ENCODE measurements at places on chromosomes 7 and 10. TPM values are rescaled to one million over a fixed set of nuclear protein-coding genes. Genes with fewer than 3 reads are reported as not detected.
A peak's percentile ranks its signal among the peaks of the same experiment; 100 is the strongest.

ADCY1 gene
- total RNA-seq = 0.30 TPM

SLC26A4 gene
- 0.74 TPM for total RNA-seq

NKX6-2 gene
- not detected for total RNA-seq

GSTK1 gene
- total RNA-seq = 186 TPM

AEBP1 gene
- total RNA-seq = 10.1 TPM

DNA sequence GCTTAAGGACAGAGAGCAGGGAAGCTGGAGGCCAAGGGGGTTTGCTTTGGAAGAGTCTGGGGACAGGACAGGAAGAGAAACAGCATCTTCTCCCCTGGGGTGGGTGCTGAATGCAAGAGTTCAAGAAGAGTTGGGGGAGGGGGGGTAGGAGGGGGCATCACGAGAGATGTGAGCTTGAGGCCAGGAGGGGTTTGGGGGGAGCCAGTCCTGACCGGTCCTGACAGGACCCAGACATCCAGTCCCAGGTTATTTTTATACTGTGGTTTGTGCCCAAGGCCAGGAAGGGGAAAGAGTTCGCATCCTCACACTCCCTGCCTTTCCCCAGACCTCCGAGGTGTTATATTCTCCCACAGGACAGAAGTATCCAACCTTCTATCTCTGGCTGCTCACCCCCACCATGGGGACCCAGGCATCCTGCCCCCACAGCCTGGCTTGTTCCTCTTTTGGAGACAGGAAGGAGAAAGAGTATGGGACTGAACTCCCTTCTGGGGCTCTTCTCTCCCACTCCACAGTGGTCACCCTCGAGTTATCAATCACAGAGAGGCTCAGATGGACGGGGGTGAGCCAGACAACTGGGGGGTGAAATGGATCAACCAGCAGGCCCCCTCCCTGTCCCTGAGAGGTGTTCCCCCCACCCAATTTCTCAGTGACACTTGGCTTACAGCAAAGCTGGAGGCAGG, 2.8 kb downstream of the TSC22D4 start:
- peaks cover 12% of the 10 kb centered on the region for H3K36me3 ChIP-seq
- H3K4me1 ChIP-seq = peaks cover 52% of the 10 kb centered on the region
- no peaks in the 10 kb centered on the region for H3K27me3 ChIP-seq
- DNase-seq = no peak
- peak overlapping the region; percentile 98 for H3K4me3 ChIP-seq

DNA sequence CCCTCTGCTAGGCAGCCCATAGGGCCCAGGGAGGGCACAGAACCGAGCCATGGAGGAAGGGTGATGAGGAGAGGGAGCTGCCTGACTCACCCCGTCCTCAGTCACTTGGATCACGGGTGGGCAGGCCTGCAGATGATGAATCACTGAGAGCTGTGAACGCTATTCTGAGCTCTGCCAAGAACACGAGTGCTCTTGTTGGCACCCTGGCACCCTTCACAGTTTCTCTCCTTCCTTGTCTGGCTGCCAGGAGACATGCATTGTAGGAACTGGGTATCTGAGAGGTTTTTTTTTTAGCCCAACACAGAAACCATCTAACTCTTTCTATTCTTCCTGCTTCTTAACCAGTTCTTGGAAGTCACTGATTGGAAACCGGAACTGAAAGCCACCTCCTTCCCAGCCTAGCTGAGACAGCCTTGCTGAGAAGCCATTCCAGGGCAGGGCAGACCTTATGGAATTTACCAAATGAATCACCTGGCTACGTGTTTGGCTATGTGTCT, 82.1 kb downstream of the SLC37A3 start:
- no peak overlapping the region for H3K27ac ChIP-seq
- peaks cover 5% of the 10 kb centered on the region for H3K36me3 ChIP-seq
- no peak overlapping the region for H3K4me3 ChIP-seq
- peak; percentile 54 for DNase-seq
- H3K27me3 ChIP-seq = no peaks in the 10 kb centered on the region
- peaks cover 19% of the 10 kb centered on the region for H3K4me1 ChIP-seq

DNA sequence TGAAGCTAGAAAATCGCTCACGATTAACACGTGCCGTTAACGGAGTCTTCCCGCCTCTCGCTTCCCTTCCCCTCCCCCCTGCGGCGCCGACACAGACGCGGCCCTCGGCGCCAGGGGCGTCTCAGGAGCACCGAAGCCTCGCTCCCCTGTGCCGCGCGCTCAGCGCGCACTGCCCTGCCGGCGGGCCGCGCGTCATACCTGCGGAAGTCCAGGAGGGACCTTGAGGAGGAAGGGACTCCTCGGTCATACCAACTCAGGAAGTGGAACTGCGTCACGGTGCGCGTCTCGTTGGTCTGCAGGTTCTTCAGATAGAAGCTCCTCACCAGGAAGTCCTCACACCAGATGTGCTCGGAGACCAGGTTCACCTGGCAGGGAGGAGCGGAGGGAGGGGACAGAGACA, 239.6 kb downstream of the DNAJB6 start:
- no peaks in the 10 kb centered on the region for H3K27me3 ChIP-seq
- H3K4me1 ChIP-seq = peaks cover 23% of the 10 kb centered on the region
- H3K4me3 ChIP-seq = peak overlapping the region; percentile 73
- H3K36me3 ChIP-seq = no peaks in the 10 kb centered on the region

DNA sequence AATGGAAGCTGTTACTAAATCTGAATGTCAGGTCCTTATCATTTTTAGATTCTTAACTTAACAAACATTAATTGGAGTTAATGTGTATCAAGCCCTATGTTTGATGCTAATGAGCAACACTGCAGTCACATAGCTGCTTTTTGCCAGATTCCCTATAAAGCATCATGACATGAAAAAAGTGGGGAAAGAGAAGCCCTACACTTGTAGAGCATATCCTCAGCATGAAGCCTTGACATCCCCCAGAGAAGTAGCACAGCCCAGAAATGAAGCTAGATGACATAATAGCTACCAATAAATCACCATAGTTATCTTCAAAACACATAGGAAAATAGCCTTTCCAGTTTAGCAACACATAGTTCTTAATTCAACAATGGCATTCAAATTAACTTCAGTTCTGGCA, 49.2 kb upstream of the CDK1 start:
- peaks cover 2% of the 10 kb centered on the region for H3K27me3 ChIP-seq
- no peak overlapping the region for H3K4me3 ChIP-seq
- no peak for DNase-seq
- peaks cover 55% of the 10 kb centered on the region for H3K4me1 ChIP-seq

- DNase-seq = no peak
- H3K4me3 ChIP-seq = no peak overlapping the region
- H3K27me3 ChIP-seq = no peaks in the 10 kb centered on the region
- H3K36me3 ChIP-seq = no peaks in the 10 kb centered on the region
Measured at GRCh38 chr7:68414631-68415425, 1183.4 kb upstream of the AUTS2 start.

DNA sequence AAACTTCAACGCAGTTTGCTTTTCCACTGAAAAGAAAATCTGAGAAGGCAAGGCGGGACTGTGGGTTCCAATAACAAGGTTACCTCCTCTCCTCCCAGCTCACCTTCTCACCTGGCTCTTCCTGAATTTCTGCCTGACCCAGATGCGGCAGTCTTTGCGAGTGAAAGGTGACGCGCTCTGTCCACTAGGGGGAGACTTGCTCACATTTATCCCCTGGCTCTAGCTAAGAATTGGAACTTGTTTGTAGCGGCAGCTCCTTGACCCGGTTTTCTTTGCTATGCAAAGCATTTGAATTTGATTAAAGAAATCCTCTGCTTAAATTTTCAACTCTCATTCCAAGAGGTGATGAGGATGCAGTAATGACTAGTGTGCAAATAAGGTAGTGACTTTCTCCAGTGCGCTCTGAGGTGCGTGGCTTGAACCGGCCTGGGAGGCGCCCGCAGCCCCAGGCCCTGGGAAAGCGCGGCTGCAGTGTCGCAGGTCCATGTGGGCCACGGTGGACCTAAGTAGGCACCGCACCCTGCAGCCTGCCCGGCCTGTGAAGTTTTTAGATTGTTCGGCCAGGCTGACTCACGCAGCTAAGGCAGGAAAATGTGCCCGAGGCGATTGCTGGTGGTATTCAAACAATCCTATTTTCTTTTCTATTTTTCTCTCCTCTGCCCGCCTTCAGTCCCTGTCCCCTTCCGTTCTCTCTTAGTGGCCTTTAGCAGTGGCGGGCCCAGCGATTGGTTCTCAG, 336.9 kb upstream of the NPSR1 start:
- no peak overlapping the region for H3K27ac ChIP-seq
- H3K27me3 ChIP-seq = peaks cover 29% of the 10 kb centered on the region
- peaks cover 3% of the 10 kb centered on the region for H3K4me1 ChIP-seq

DNA sequence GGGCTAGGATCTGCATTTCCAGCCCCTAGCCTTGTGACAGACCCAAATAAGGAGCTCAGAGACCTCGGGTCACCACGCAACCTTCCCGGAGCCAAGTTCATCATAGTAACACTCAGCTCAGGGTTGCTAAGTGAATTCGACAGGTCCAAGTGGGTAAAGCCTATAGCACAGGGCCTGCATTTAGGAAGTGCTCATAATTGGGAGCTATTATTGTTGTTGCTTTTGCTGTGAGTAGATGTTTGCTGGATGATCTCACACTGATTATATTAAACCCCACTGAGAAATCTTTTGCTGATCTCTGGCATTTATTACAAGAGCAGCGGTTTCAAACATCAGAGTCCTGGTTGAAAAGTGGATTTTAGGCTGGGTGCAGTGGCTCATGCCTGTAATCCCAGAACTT, 20.3 kb upstream of the SAR1A start:
- H3K27ac ChIP-seq = no peak overlapping the region
- no peaks in the 10 kb centered on the region for H3K4me1 ChIP-seq
- DNase-seq = no peak
- H3K36me3 ChIP-seq = no peaks in the 10 kb centered on the region
- no peaks in the 10 kb centered on the region for H3K27me3 ChIP-seq

DNA sequence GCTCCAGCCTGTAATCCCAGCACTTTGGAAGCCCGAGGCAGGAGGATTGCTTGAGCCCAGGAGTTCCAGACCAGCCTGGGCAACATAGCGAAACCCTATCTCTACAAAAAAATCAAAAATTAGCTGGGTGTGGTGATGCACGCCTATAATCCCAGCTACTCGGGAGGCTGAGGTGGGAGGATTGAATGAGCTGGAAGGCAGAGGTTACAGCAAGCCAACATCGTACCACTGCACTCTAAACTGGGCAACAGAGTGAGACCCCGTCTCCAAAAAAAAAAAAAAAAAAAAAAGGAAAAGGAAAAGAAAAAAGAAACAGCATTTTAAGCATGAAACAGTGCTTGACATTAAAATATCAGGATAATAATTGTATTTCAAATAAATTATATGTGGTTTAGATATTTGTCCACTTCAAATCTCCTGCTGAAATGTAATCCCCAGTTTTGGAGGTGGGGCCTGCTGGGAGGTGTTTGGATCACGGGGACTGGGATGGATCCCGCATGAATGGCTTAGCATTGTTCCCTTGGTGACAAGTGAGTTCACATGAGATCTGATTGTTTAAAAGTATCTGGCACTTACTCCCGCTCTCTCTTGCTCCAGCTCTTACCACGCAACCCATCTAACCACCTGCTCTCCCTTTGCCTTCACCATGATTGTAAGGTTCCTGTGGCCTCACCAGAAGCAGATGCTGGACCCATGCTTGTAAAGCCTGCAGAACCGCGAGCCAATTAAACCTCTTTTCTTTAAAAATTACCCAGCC, 103.4 kb downstream of the SRPK2 start:
- H3K27ac ChIP-seq = no peak overlapping the region
- no peaks in the 10 kb centered on the region for H3K27me3 ChIP-seq
- DNase-seq = no peak
- H3K36me3 ChIP-seq = no peaks in the 10 kb centered on the region
- no peak overlapping the region for H3K4me3 ChIP-seq

DNA sequence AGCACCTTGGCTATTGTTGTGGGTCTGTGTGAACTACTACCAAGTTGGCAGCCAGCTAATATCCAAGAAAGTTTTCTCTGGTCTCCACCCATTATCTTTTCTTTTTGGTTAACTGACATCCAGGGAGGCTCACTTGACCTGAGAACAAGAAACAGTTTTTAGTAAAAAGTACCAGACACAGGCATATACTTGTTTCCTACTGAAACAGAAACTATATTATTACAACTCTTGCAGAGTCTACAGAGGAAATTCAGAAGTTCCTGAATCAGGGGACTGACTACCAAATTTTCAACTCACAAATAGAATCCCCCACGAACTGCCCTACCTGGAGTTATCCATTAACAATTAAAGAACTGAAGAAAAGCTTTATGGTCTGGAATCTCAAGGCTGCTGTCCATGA, 168.9 kb downstream of the KCND2 start:
- H3K4me3 ChIP-seq = no peak overlapping the region
- no peak for DNase-seq
- no peaks in the 10 kb centered on the region for H3K4me1 ChIP-seq

DNA sequence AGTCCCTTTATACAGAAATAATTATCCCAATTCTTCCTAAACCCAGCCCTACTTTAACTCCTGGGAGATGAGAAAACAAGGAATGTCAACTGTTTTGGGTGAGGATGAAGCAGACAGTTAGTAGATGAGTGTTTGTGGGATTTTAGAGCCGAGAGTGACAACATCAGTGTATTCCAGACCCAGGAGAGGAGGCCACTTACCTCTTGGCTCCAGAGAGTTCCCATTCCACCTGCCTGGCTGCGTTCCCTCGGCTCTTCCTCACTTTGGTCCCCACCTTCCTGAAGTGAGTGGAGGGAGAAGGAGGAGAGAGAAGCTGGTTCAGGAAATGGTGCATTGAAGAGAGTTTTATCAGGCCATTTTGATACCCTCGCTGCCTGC, 579 bp downstream of the KEL start:
- DNase-seq = no peak
- no peaks in the 10 kb centered on the region for H3K4me1 ChIP-seq
- H3K36me3 ChIP-seq = no peaks in the 10 kb centered on the region
- H3K27me3 ChIP-seq = peaks cover 4% of the 10 kb centered on the region

- H3K36me3 ChIP-seq = no peaks in the 10 kb centered on the region
- no peaks in the 10 kb centered on the region for H3K27me3 ChIP-seq
- DNase-seq = no peak
- H3K4me3 ChIP-seq = no peak overlapping the region
Measured at GRCh38 chr10:123936426-123936825, 44.8 kb upstream of the CPXM2 start.

GRCh38 chr7:145252031-145252430, 416.2 kb upstream of the TPK1 start:
- no peak overlapping the region for H3K4me3 ChIP-seq
- H3K27ac ChIP-seq = no peak overlapping the region
- no peak for DNase-seq
- H3K27me3 ChIP-seq = no peaks in the 10 kb centered on the region
- H3K36me3 ChIP-seq = no peaks in the 10 kb centered on the region

- H3K27me3 ChIP-seq = no peaks in the 10 kb centered on the region
- no peak for DNase-seq
- H3K4me3 ChIP-seq = no peak overlapping the region
- H3K4me1 ChIP-seq = peaks cover 3% of the 10 kb centered on the region
Measured at GRCh38 chr7:152459724-152460251, 24.0 kb upstream of the KMT2C start.

- no peaks in the 10 kb centered on the region for H3K27me3 ChIP-seq
- no peak overlapping the region for H3K27ac ChIP-seq
- no peaks in the 10 kb centered on the region for H3K36me3 ChIP-seq
- H3K4me1 ChIP-seq = no peaks in the 10 kb centered on the region
- H3K4me3 ChIP-seq = no peak overlapping the region
- DNase-seq = no peak
Measured at GRCh38 chr7:15932318-15932717, 245.8 kb upstream of the MEOX2 start.

GRCh38 chr10:14556285-14556956, 218.3 kb downstream of the FAM107B start:
- peaks cover 27% of the 10 kb centered on the region for H3K36me3 ChIP-seq
- H3K27ac ChIP-seq = peak overlapping the region; percentile 55
- H3K4me3 ChIP-seq = no peak overlapping the region
- H3K27me3 ChIP-seq = no peaks in the 10 kb centered on the region
- H3K4me1 ChIP-seq = peaks cover 90% of the 10 kb centered on the region
- no peak for DNase-seq

- no peaks in the 10 kb centered on the region for H3K27me3 ChIP-seq
- no peak overlapping the region for H3K27ac ChIP-seq
- no peak for DNase-seq
- no peak overlapping the region for H3K4me3 ChIP-seq
Measured at GRCh38 chr10:29688230-29688661, 53.5 kb upstream of the SVIL start.

Measured in activated naive CD4-positive, alpha-beta T cell treated with anti-CD3 and anti-CD28 coated beads for 36 hours (primary cell).